Umbilical cord (tissue), 2 donors: ENCODE measurements at places on chromosomes 2 and 18. TPM values are rescaled to one million over a fixed set of nuclear protein-coding genes. Genes with fewer than 3 reads are reported as not detected.

The CMPK2 gene
- total RNA-seq = 15.6 TPM

GRCh38 chr18:9449600-9450414 lies 25.5 kb upstream of the RALBP1 start:
- DNase-seq = no peak

DNA sequence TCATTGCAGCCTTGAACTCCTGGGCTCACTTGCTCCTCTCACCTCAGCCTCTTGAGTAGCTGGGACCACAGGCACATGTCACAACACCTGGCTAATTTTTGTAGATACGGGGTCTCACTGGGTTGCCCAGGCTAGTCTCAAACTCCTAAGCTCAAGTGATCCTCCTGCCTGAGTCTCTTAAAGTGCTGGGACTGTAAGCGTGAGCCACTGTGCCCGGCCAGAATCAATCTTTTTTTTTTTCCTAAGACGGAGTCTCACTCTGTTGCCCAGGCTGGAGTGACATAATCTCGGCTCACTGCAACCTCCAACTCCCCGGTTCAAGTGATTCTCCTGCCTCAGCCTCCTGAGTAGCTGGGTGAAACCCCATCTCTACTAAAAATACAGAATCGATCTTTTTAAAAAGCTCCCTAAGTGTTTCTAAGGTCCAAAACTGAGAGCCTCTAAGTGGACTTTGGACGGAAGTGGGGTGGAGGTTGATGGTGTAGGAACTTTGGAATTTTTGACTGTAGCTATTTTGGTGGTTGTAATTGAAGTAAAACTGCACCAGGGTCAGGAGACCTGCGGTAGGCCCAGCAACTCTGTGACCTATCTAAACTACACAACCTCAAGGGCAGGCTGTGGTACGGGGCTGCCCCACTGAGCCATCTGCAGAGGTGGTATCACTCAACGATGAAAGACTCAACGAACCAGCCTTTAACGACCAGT lies 82.9 kb downstream of the POLR1A start:
- DNase-seq = no peak

The TCF23 gene
- 1.7 TPM for total RNA-seq

- no peak for DNase-seq
Measured at GRCh38 chr2:26059542-26059941, 25.7 kb downstream of the RAB10 start.

- DNase-seq = no peak
Measured at GRCh38 chr2:16223841-16224177, 283.5 kb downstream of the MYCN start.

DNA sequence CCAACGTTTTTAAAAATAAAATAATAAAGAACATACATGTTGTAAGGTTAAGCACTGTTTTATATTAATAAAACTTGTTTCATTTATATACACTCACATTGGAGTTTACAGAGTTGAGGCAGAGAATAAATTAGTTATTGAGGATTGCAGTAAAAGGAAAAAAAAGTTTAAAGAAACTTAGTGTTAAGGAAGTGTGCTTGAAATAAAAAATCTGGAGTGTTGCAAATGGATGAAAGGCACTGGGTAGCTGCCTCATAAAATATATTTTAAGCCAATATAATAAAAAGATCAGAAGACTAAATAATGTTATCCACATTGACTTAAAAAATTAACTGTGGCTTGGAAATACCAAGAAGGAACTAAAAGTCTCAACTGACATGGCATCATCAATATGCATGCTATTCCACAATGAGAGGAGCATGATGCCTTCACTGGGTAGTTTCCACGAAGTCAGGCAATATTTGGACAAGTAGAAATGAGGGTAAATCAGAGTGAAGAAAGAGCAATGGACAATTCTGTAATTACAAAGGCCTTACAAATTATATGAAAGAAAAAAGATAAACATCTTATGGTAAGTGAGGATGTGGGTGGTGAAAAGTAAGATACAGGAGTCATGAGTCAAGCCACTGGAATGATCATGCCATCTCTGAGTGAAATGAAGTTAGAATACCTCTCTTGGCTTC lies 2.5 kb downstream of the GALNT3 start:
- DNase-seq = no peak

The PROC gene
- total RNA-seq = 3.6 TPM

The TRIM43 gene
- not detected for total RNA-seq

The EPB41L3 gene
- 68.9 TPM for total RNA-seq

- DNase-seq = no peak
Measured at GRCh38 chr2:242065426-242065825, 195.9 kb downstream of the RTP5 start.

DNA sequence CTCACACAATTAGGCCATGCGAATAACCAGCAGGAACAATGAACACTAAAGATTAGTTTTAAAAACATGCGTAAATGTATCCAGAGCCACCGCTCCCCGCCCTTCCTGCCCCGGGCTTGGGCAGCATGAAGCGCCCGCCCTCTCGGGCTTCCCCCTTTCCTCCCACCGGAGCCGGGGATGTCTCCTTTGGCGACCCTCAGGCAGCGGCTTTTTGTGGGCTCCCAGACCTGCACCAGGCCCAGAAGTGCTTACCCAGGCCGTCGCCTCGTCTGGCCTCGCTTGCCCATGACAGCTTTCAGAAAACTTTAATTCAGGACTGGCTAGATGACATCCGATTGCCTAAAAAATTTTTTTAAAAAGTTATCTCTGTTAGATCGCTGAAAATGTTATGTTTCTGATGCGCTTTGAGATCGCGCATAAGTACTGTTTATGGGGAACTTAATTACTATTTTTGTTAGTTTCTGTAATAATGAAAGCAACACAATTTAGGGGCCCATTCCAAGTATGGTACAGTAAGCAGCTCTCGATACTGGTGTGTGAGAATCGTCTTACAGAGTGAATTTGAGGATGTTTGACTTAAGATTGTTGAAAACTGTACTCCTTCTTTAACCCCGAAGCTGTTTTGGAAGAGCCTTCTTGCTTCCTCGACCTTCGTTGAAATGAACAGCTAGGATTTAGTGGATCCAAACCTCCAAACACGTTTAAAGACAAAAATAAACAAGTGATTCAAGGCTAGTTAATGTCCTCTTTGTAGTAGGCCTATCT lies 1.1 kb downstream of the MAP3K20 start:
- peak; percentile 61 for DNase-seq

The SRD5A2 gene
- 0.72 TPM for total RNA-seq

The FNDC4 gene
- total RNA-seq = 3.1 TPM

The SULT1C2 gene
- 6.5 TPM for total RNA-seq

The MAL gene
- total RNA-seq = 3.6 TPM

DNA sequence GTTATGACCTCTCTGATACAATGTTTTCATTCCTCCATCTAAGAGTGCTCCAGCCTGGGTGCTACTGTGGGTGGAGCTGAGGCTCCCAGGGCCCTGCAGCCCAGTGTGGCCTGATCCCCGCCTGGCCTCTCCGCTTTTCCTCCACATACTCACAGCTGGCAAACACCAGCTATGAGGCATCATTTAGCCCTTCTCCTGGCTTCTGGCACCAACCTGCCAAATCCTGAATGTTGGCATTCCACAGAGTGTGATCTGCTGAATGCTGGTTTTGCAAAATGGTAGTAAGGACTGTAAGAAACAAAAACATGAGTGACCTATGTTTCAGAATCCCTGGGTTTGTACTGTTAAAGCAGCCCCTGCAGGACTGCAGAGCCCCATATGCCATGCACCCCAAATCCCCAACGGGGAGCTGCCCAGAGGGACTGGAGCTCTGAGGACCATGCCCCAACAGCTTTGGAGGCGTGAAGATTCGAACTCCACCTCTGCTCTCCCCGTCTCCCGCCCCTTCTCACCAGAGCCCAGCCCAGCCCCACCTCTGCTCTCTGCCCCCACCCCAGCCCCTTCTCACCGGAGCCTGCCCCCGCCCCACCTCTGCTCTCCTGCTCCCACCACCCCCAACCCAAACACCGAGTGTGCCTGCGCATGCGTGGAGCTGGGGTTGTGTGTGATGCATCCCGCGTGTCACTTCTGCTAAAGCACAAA lies 4.2 kb downstream of the SLC66A2 start:
- DNase-seq = no peak

GRCh38 chr2:233498126-233498525 lies 68.5 kb downstream of the USP40 start:
- no peak for DNase-seq

The SLC16A14 gene
- 1.7 TPM for total RNA-seq

The GPR155 gene
- 9.9 TPM for total RNA-seq

The DIPK1C gene
- 3.1 TPM for total RNA-seq

- no peak for DNase-seq
Measured at GRCh38 chr2:121182520-121182919, 102.5 kb downstream of the TFCP2L1 start.

GRCh38 chr2:215832791-215833190 lies 180.6 kb downstream of the MREG start:
- DNase-seq = no peak

DNA sequence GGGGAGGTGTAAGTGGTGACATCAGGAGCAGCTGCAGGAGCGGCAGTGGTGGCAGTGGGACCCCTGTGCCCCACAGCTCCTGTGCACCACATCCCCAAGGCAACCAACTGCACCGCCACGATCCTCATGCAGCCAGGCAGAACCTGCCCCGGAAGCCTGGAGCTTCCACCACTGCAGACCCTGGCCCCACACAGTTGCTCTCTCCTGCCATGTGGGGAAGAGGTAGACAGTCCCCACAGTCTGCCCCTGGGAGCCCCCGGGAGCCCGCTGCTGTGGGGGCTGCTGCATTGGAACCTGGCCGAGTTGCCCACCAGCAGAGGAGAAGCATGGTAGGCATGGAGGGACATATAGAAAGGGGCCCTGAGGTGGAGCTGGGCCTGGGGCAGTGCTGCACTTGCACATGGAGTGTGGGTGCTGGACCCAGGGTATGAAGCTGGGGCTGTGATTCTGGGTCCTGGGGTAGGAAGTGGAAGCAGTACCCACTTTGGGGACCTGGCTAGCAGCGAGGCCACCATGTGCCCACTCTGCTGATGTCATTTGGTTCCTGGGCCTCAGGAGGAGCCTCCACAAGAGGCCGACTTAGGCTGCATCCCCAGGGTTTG lies 623.3 kb upstream of the LRRTM4 start:
- no peak for DNase-seq

DNA sequence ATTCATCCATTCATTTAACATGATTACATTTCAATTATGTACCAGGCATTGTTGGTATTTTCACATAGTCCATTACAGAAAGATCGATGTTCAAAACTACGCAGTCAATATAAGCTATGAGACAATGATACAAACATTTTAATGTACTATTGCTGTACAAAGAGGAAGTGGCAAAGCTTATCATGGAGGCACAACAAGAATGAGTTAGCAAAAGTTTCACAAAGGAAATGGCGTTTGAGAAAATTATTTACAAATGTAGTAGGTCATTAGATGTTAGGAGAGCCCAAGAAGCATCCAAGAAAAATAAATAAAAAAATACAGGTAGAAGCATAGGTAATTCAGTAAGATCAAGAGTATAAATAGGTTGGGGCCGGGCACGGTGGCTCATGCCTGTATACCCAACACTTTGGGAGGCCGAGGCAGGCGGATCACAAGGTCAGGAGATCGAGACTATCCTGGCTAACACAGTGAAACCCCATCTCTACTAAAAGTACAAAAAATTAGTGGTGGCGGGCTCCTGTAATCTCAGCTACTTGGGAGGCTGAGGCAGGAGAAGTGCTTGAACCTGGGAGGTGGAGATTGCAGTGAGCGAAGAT lies 1730.8 kb upstream of the CELF4 start:
- DNase-seq = no peak

DNA sequence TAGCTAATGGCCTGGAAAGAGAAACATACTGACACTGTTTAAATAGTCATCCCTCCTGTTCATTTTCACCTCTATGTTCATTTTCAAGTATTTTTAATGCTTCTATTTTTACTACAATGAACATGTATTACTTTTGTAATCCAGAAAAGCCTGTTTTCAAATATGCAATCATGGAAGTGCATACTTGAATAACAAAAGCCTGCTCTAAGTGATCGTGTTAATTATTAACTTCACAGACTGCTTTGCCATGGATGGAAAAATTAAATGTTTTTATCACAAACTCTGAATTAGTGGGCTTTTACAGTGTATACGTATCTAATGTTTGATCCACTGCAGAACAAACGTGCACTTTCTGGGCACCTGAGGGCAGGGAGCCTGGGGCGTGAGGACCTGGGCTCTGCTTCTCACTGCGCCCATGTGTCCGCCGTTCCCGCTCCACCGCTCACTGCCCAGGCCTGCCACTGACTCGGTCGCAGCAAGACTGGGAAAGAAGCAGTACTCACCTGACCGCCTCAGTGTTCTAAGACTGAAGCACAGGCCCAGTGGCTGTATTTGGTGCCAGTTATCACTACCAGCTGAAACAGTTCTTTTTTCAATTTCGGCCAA lies 80.6 kb downstream of the UXS1 start:
- no peak for DNase-seq

The FSHR gene
- not detected for total RNA-seq

The SAG gene
- total RNA-seq = 14.7 TPM

DNA sequence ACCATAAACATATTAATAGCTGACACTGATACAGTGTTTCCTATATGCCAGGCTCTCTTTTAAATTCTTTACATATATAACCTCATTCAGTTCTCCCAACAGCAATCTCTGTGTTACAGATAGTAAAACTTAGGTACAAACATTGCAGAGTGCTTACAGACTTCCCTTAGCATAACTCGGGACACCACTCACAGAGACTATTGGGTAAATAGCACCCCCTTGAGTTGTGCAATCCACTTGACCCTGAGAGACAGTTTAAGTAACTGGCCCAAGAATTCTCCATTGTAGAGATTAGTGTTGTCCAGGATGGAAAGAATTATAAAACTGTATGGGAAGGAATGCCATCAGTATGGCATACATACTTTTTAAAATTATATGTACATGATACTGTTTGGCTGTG lies 110.1 kb downstream of the POLE4 start:
- DNase-seq = no peak

- peak; percentile 88 for DNase-seq
Measured at GRCh38 chr2:45009928-45010701, 863 bp upstream of the SIX2 start.

DNA sequence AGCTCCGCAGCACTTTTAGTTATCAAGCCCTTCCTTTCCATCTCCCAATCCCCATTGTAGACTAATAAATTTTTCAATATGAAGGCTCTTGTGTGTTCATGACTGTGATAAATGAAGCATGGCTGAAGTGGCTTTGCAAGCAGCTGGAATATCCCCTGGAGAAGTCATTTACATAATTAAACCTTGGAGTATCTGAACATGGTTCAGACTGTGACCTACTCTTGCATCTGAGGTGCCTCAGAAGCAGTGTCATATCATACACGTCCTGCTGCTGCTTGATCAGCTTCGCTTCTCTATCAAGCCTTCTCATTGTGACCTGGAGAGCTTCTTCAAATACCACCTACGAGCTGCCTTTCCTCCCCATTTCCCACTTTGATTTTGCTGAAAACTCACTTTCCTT lies 48.4 kb upstream of the ZNF397 start:
- no peak for DNase-seq

The POTEI gene
- total RNA-seq = 0.96 TPM

The BOLL gene
- 5.5 TPM for total RNA-seq
